K562 (cell line): ENCODE measurements at places on chromosomes 1 and 21.
A peak's percentile ranks its signal among the peaks of the same experiment; 100 is the strongest.

GRCh38 chr21:42505090-42505726 lies 8.4 kb upstream of the SLC37A1 start:
- DNase-seq: no peak

GRCh38 chr1:151990058-151990855 lies 3.4 kb downstream of the S100A10 start:
- no peak for DNase-seq

DNA sequence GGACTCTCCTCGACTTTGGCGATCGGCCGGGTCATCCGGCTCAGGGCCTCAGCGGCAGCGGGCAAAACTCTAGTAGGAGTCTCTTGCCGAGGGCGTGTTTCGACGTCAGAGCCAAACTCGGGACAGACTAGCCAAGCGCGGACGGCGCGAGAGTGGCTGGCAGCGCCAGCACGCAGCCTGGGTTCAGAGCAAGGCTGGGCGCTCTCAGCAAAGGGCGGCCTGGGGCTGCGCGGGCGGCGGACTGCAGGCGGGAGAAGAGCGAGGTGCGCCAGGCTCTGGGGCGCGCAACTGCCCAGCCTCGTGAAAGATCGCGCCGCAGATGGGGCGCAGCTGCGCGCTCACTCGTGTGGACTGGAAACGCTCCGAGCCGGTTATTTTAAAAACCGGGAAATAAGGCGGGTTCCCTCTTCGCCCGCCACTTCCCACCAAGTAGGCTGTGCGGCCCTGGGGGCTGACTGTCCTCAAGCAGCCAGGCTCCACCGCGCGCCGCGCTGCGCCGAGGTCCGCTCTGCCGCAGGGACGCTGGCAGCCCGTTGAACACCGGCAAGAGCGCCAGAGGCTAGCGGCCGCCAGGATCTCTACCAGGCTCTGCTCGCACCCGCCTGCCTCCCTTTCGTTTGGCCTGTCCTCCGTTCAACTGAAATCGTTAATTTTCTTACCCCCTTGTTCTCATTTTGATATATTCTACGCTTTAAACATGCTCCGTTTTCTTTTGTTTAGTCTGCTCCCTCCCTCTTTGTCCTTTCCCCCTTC lies 2.4 kb downstream of the ALX3 start:
- DNase-seq: no peak

- DNase-seq: no peak
Measured at GRCh38 chr1:73627723-73628122, 570.3 kb downstream of the LRRIQ3 start.

DNA sequence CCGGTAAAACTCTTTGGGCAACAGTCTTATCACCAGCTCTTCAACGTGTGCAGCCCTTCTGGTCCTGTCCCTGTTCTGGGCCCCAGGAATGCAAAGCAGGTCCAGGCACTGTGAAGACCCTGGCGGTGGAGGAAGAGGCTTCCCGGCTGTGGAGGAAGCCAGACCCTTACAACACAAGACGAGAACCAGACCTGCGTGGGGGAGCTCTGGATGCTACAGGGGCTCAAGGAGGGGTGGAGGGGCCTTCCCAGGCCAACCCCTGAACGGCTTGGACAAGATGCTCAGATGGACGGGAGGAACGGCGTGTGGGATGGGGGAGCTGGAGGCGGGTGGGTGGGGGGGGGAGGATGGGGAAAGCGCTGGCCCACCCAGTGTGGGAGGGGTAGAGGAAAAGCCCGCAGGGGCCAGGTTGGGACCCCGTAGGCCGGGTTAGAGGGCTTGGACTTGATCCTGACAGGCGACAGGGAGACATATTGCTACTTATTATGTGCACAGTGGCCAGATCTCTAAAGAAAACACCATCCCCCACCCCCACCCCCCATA lies 5.1 kb upstream of the OLIG2 start:
- DNase-seq: no peak

- peak; percentile 93 for DNase-seq
Measured at GRCh38 chr1:19664453-19665185, at the start of gene HTR6. Gene HTR6, plus strand, starts transcription at chr1:19664875. Its CDS starts 879 bp downstream, at chr1:19665754.

- no peak for DNase-seq
Measured at GRCh38 chr1:95304803-95305202, 70.8 kb downstream of the RWDD3 start.

- no peak for DNase-seq
Measured at GRCh38 chr21:36725793-36726386, 27.0 kb downstream of the SIM2 start.

DNA sequence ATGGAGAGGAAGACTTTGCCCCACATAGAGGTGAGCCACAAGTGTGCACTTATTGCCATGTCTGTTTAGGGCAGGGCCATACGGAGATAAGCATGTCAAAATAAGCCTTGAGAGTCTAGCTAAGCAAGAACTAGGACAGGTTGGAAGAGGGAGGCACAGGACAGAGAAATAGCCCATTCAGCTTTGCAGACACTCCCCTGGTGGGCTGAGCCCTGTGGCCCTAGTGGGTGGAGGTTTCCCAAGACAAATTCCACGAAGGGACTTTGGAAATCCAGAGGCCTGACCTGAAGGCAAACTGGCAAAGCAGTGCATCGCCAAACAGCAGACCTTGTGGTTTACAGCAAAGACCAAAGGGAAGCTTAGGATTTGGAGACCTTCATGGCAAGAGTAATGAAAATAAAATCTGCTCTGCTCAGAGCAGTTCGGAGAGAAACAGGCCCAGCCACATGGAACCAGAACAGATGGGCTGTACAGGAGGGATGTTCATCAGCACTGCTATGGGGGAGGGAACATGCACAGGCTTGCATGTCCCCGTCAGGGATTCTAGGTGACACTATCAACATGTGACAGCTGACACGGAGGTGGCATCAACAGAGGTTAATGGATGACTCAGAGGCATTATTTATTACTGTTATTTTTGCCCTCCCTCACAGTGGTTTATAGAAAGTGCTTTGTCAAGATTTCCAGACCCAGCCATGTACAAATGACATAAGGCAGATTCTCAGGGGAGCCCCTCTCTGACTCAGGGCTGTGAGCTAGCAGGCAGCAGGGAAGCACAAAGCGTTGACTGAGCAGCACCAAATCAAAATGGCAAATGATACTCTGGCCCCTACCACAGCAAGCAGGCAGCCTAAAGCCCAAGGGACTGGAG lies 90.1 kb upstream of the IRF2BP2 start:
- peak; percentile 74 for DNase-seq

- peak; percentile 52 for DNase-seq
Measured at GRCh38 chr1:167491586-167492461, 26.5 kb downstream of the CD247 start.

DNA sequence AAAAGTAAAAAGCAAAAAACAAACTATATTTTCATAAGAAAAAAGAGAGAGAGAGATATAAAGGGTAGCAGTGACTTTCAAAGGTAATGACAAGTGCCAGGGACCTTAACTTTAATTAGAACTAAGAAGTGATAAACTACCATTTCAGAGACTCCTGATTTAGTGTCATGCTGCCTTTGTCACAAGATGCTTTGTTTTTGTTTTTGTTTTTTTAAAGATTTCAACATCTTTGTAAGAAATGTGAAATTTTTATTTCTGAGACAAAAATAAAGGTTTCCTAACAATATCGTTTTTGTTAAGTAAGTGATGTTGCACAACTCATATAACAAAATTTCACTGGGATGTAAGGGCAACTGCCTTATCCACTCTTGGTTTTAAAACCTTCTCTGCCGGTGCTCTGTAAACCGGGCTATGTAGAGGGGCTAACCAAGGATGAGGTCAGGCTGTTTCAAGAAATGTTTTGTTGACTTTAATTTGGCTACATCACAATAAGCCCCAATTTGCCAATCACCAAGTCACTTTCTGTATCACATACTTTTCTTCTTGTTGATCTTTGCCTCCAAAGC lies 35.2 kb upstream of the SYT2 start:
- DNase-seq: no peak

DNA sequence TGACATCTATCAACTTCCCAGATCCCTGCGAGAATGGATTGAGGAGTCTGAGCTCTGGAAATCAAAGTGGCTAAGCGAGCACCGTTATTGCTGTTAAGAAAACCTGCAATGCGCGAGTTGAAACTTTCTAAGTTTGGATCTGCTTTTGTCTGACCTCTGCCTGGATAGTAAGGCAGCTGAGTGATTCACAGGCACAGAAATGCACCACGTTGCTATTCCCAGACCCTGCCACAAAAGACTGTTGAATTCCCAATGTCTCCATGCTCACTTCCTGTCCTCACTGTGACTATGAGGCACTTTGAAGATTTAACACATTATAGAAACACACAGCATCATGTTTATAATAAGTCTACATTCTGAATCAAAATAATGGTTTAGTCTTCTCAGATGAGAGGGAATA lies 27.1 kb upstream of the CNIH3 start:
- DNase-seq: no peak

DNA sequence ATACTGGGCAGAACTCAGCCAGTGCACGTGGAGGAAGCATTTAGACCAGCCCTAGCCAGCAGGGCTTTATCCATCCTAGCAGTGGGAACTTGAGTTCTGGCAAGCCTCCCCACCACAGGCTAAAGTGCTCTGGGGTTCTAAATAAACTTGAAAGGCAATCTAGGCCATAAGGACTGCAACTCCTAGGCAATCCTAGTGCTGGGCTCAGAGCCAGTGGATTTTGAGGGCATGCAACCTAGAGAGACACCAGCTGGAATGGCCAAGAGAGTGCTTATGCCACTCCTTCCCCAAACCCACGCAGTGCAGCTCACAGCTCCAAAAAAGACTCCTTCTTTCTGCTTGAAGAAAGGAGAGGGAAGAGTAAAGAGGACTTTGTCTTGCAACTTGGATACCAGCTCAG lies 70.5 kb upstream of the APOBEC4 start:
- DNase-seq: no peak

DNA sequence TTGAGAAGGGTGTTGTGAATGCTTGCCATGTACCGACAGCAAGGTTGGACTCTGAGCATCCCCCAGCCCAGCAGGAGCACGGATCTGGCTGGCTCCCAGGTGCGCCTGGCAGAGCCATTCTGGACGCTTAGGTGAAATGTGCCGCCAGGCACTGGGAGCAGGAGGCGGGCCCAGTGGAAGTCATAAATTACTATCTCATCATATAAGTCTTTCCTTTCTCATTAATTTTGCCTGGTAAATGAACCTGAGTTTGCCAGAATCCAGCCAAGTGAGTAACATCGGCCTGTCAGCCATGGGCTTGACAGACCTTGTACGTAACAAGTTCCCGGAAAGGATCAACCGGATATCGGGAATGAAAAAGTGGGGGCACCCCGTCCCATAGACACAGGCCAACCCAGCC lies 179.5 kb upstream of the ARHGEF16 start:
- no peak for DNase-seq

DNA sequence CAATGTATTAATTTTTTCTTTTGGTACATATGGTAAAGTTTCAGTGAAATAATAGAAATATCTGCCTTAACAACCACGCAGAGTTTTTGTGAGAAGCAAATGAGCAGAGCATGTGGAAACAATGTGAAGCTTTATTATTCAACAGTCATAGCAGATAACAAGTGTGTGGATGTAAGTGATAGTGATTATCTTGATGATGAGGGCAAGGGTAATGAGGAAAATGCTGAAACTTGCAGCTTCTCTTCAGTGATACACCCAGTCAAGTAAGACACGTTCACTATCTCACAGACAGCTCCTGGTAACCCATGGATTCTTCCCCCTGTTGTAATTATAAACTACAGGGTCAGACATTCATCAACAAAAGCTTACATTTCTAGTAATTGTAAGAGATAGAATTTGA lies 14.6 kb upstream of the OR2L5 start:
- no peak for DNase-seq

DNA sequence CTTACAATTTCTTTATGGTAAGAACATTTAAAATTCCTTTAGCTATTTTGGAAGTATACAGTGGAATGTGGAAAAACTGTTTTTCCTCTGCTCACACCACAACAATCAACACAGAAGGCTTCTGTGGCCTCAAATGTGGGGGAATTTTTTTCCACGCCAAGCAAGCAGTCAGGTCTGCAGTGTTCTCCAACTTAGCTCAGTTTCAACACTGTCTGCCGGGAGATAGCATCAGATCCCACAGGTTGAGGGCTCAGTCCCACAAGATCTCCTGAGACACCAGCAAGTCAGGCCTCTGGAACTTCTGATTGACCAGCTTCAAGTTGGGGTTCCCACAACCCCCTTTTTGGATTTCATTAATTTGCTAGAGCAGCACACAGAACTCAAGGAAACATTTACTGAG lies 50.3 kb downstream of the PTBP2 start:
- DNase-seq: no peak

- no peak for DNase-seq
Measured at GRCh38 chr1:66327588-66327987, 206.4 kb upstream of the SGIP1 start.

DNA sequence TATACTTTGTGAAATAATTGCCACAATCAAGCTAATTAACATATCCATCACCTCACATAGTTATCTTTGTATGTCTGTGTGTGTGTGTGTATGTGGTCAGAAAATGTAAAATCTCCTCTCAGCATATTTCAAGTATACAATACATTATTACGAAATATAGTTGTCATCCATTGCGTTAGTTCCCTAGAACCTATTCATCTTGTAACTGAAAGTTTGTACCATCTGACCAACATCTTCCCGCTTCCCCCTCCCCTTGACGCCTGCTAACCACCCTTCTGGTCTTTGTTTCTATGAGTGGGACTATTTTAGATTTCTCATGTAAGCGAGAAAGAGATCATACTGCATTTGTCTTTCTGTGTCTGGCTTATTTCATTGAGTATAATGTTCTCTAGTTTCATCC lies 455.3 kb downstream of the KCNT2 start:
- no peak for DNase-seq

GRCh38 chr1:151885479-151885878 lies 23.8 kb downstream of the THEM4 start:
- no peak for DNase-seq

DNA sequence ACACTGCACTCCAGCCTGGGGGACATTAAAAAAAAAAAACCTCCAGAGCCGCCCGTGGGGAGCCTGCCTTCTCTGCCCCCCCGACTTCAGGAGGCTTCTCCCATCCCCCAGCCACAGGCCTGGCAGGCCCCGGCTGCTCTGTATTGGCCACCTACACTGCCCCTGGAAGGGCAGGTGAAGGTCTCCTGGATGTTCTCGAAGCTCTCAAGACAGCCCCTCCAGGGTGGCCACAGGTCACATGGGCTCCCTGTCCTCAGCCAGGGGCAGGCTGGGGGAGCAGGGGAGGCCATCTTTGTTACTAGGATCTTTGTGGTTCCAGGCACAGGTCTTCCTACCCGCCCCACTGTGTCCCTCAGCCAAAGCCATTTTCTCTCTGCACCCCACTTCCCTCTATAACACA lies 32.8 kb downstream of the PADI6 start:
- no peak for DNase-seq

- DNase-seq: no peak
Measured at GRCh38 chr1:37317870-37318467, 156.4 kb upstream of the ZC3H12A start.
